Stimulated activated naive B cell treated with anti-CD40 and anti-IgM and Interleukin-4, amounts not matched to agents 10 μg/mL and 1 μg/mL and 100 μg/mL, for 72 hours (primary cell): ENCODE measurements at places on chromosomes 1 and 21.

DNA sequence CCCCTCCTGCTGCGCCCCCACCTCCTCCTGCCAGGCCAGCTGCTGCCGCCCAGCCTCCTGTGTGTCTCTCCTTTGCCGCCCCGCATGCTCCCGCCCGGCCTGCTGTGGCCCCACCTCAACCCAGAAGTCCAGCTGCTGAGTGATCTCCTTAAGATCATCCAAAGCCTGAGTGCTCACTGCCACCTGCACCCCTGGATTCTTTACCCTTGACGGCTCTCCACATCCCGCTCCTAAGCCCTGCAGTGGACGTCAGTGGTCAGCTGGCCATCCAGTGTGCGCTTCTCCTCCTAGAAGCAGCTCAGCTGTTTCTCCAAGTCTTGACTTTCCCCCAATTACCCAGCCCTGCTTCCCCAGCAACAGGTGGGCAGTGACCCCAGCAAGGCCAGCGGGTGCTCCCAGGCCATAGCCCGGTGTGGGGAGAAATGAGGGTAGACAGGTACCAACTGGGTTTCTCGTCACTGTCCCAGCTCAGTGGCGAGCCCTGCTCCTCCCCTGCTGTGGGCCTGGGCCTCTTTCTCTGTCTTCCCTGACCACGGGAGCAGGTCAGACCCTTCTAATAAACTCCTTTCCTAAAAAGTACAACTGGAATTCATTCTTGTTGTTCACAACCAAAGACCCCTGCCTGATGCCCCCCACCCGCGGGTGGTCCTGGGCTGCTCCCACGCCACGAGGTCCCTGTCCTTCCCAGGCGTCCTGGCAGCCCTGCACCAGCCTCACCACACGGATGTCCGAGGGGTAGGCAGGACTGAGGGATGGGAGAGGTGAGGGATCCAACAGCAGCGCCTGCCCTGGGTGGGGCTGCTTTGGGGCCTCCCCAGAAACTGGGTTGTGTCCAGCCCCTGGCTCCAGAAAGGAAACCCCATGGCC is 1.4 kb downstream of the KRTAP10-7 start:
- no peaks in the 10 kb centered on the region for H3K36me3 ChIP-seq
- H3K4me1 ChIP-seq: no peaks in the 10 kb centered on the region
- H3K27me3 ChIP-seq: peaks cover 63% of the 10 kb centered on the region
- no peak for DNase-seq

DNA sequence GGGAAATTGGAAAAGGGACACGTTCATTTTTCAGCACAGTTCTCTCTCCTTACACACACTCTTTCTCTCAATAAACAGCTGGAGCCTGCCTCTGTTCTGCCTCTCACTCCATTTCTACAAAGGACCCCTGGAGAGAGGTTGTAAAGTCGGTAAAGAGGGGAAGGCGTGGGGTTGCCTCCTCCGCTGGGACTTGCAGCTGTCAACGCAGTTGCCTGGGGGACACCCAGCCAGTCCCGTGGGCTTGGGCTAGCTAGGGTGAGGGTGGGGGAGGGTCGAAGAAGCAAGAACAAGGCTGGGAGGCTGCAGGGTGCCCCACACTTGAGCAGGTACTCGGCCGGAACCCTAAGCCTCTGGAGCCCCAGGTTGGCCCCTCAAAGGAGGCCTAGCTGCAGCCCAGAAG is 27.6 kb downstream of the C1orf216 start:
- no peak overlapping the region for H3K27ac ChIP-seq
- H3K36me3 ChIP-seq: no peaks in the 10 kb centered on the region
- no peaks in the 10 kb centered on the region for H3K4me1 ChIP-seq
- H3K4me3 ChIP-seq: no peak overlapping the region
- no peak for DNase-seq

DNA sequence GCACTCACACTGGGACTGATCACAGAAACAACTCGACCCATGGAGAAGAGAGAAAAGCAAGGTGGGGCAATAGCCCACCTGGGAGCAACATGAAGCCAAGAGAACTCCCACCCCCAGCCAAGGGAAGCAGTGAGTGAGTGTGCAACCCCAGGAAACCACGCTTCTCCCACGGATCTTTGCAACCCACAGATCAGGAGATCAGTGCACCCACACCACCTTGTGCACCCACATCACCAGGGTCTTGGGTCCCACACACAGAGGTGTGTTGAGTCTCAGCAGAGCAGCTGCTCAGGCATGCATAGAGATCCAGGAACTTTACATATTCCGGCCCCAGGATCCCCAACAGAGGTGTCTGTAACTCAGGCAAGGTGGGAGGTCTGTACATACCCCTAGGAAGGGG is 17.2 kb upstream of the PRDX6 start:
- no peak for DNase-seq
- peaks cover 6% of the 10 kb centered on the region for H3K4me1 ChIP-seq
- no peaks in the 10 kb centered on the region for H3K27me3 ChIP-seq
- no peak overlapping the region for H3K4me3 ChIP-seq

- peaks cover 39% of the 10 kb centered on the region for H3K36me3 ChIP-seq
- no peaks in the 10 kb centered on the region for H3K27me3 ChIP-seq
- H3K4me3 ChIP-seq: peak within 1 kb of the TSS; percentile 100
Measured at GRCh38 chr1:151156515-151156819, at the start of gene TNFAIP8L2. TSS of gene TNFAIP8L2 (plus strand) at chr1:151156649. CDS start at chr1:151158698, 2,049 bp downstream.

DNA sequence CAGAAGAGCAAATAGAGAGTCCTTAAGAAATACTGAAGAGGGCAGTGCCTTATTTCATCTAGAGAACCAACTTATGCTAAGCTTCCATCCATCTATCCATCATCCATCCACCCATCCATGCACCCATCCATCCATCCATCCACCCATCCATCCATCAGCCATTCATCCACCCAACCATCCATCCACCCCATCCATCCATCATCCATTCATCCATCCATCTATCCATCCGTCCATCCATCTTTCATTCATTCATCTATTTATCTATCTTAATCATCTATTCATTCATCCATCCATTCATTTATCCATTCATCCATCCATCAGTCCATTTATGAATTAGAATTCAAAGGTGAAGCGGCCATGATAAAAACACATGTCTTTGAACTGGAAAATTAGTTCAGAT is 171.5 kb upstream of the FMN2 start:
- H3K27ac ChIP-seq: no peak overlapping the region
- no peaks in the 10 kb centered on the region for H3K36me3 ChIP-seq
- no peak overlapping the region for H3K4me3 ChIP-seq
- DNase-seq: no peak
- no peaks in the 10 kb centered on the region for H3K4me1 ChIP-seq

GRCh38 chr1:180778782-180779398 is 133.8 kb upstream of the KIAA1614 start:
- DNase-seq: no peak
- peaks cover 7% of the 10 kb centered on the region for H3K4me1 ChIP-seq
- no peaks in the 10 kb centered on the region for H3K36me3 ChIP-seq
- H3K4me3 ChIP-seq: no peak overlapping the region
- no peaks in the 10 kb centered on the region for H3K27me3 ChIP-seq
- H3K27ac ChIP-seq: no peak overlapping the region

DNA sequence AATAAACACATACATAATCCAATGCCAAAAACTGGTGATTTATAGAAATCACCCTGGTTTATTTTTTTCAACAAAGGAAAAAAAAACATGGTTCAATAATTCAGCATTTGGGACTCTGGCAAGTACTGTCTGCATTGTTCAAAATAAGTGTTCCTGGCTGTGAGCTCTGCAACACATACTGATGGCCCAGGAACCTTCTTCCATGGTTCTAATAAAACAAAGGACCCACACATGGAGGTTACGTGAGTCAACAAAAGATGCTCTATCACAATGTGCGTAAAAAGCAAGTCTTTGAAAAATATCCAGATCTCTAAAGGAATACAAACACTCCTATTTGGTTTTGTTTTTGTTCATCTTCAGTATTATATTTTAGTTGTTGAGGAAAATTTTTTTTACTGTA is 37.9 kb upstream of the C1orf198 start:
- H3K27ac ChIP-seq: no peak overlapping the region
- H3K36me3 ChIP-seq: peaks cover 38% of the 10 kb centered on the region
- H3K4me3 ChIP-seq: no peak overlapping the region

GRCh38 chr1:15459771-15460707 is 3.5 kb downstream of the CELA2A start:
- H3K27me3 ChIP-seq: peaks cover 6% of the 10 kb centered on the region
- DNase-seq: no peak

DNA sequence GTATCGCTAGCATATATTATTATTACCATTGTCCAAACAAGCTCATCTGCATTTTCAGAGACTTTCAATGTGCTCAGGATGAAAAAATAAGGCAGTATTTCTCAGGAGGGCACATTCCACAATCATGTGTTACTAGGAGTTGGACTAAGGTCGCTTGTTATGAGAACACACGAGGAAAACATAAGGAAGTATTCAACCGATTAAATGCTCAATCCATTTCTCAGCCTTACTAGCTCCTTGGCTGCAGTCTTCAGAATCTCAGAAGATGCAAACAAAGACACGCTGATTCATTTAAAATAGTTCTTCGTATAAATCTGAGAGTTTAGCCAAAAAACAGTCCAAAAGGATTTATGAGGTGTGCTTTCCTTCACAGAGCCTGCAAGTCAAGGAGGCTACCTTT is 82.0 kb upstream of the JAK1 start:
- peaks cover 4% of the 10 kb centered on the region for H3K36me3 ChIP-seq
- no peaks in the 10 kb centered on the region for H3K27me3 ChIP-seq
- H3K4me3 ChIP-seq: no peak overlapping the region
- H3K27ac ChIP-seq: no peak overlapping the region
- DNase-seq: no peak

- no peak overlapping the region for H3K4me3 ChIP-seq
- no peak overlapping the region for H3K27ac ChIP-seq
- no peak for DNase-seq
- peaks cover 10% of the 10 kb centered on the region for H3K36me3 ChIP-seq
- H3K27me3 ChIP-seq: no peaks in the 10 kb centered on the region
Measured at GRCh38 chr1:167273027-167273800, 52.5 kb downstream of the POU2F1 start.

GRCh38 chr1:154454386-154455120 is 47.5 kb upstream of the TDRD10 start:
- H3K4me3 ChIP-seq: no peak overlapping the region
- H3K4me1 ChIP-seq: peaks cover 19% of the 10 kb centered on the region
- no peak for DNase-seq
- no peak overlapping the region for H3K27ac ChIP-seq

GRCh38 chr1:22288593-22289241 is 145.8 kb upstream of the WNT4 start:
- H3K4me1 ChIP-seq: no peaks in the 10 kb centered on the region
- H3K36me3 ChIP-seq: no peaks in the 10 kb centered on the region
- H3K27ac ChIP-seq: no peak overlapping the region
- H3K4me3 ChIP-seq: no peak overlapping the region

GRCh38 chr1:230430499-230430898 is 4.4 kb upstream of the PGBD5 start:
- no peak overlapping the region for H3K4me3 ChIP-seq
- no peak overlapping the region for H3K27ac ChIP-seq
- no peaks in the 10 kb centered on the region for H3K4me1 ChIP-seq
- H3K27me3 ChIP-seq: peaks cover 28% of the 10 kb centered on the region
- no peak for DNase-seq
- no peaks in the 10 kb centered on the region for H3K36me3 ChIP-seq

GRCh38 chr1:163263818-163264655 is 57.7 kb upstream of the NUF2 start:
- H3K36me3 ChIP-seq: no peaks in the 10 kb centered on the region
- H3K27me3 ChIP-seq: no peaks in the 10 kb centered on the region
- H3K4me1 ChIP-seq: peaks cover 7% of the 10 kb centered on the region
- DNase-seq: no peak
- H3K27ac ChIP-seq: no peak overlapping the region

- H3K27me3 ChIP-seq: no peaks in the 10 kb centered on the region
- H3K4me3 ChIP-seq: no peak overlapping the region
- H3K27ac ChIP-seq: no peak overlapping the region
- no peaks in the 10 kb centered on the region for H3K36me3 ChIP-seq
Measured at GRCh38 chr1:217275655-217276398, 355.1 kb downstream of the GPATCH2 start.

- no peak overlapping the region for H3K27ac ChIP-seq
- H3K4me3 ChIP-seq: no peak overlapping the region
- peaks cover 4% of the 10 kb centered on the region for H3K4me1 ChIP-seq
- H3K36me3 ChIP-seq: no peaks in the 10 kb centered on the region
Measured at GRCh38 chr1:203121186-203122015, 6.1 kb upstream of the ADORA1 start.

DNA sequence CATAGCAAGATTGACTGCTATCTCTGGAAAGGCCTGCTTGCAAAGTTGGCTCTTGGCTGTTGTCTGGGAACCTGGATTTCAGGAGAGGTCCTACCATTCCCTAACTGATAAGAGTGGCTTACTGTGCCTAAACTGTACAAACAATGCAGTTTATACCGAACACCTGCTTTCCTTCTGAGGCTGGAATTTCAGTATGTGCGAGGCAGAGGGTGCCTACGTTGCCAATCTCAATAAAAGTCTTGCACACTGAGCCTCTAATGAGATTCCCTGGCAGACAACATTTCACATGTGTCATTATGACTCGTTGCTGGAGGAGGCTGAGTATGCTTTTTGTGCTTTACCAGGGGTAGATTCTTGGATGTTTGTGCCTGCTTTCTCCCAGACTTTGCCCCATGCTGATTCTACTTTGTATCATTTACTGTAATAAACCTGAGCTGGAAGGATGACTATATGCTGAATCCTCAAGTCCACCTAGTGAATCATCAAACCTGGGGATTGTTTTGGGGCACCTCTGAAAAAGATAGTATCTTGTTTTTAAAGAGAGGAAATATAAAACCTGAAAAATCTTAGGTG is 58.9 kb upstream of the GNG4 start:
- no peak overlapping the region for H3K27ac ChIP-seq
- no peaks in the 10 kb centered on the region for H3K27me3 ChIP-seq
- peaks cover 29% of the 10 kb centered on the region for H3K36me3 ChIP-seq
- H3K4me3 ChIP-seq: no peak overlapping the region
- no peaks in the 10 kb centered on the region for H3K4me1 ChIP-seq
- DNase-seq: no peak

DNA sequence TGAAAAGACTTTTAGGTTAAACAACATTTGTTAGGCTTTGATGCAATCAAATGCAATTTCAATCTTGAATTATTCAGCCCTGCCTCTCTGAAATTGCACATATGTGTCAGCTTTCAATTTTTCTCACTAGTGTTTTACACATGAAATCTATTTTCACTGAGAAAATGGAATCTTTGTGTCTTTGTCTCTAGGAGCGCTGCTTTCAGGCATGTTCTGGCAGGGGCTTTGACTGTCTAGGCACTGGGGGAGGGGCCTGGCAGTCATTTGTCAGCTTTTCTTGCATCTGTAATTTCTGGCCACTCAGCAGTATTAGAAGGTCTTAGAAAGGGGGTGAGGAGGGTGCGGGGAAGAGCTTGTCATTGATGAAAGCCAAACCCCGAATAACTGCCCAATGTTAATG is 264.4 kb downstream of the PTPRC start:
- no peaks in the 10 kb centered on the region for H3K27me3 ChIP-seq
- H3K4me1 ChIP-seq: peaks cover 9% of the 10 kb centered on the region
- no peak overlapping the region for H3K4me3 ChIP-seq
- no peak for DNase-seq

GRCh38 chr1:228464487-228464983 is 22.6 kb upstream of the RNF187 start:
- H3K4me3 ChIP-seq: peak overlapping the region; percentile 75
- DNase-seq: peak; percentile 28
- peak overlapping the region; percentile 7 for H3K27ac ChIP-seq

- peaks cover 29% of the 10 kb centered on the region for H3K4me1 ChIP-seq
- peak overlapping the region; percentile 86 for H3K4me3 ChIP-seq
- no peak for DNase-seq
- H3K36me3 ChIP-seq: no peaks in the 10 kb centered on the region
- H3K27ac ChIP-seq: no peak overlapping the region
Measured at GRCh38 chr1:15384301-15384901, 25.3 kb upstream of the EFHD2 start.

- no peak overlapping the region for H3K27ac ChIP-seq
- H3K36me3 ChIP-seq: no peaks in the 10 kb centered on the region
- no peak for DNase-seq
- H3K4me1 ChIP-seq: no peaks in the 10 kb centered on the region
Measured at GRCh38 chr1:172670791-172671190, 11.9 kb downstream of the FASLG start.
